ENCODE measurements at places on chromosomes 11 and 22. TPM values are rescaled to one million over a fixed set of nuclear protein-coding genes. Genes with fewer than 3 reads are reported as not detected.

The PLEKHA7 gene
- total RNA-seq, result 0.39 TPM

The CECR2 gene
- 0.03 TPM for total RNA-seq

The CADM1 gene
- 5.5 TPM for total RNA-seq

The LRRC74B gene
- not detected for total RNA-seq

The CAPN5 gene
- total RNA-seq, result 30.0 TPM

The GTPBP1 gene
- total RNA-seq, result 35.1 TPM

The TMEM80 gene
- 7.4 TPM for total RNA-seq

The RAB3IL1 gene
- 11.8 TPM for total RNA-seq

The INSC gene
- 0.46 TPM for total RNA-seq

The KLHL22 gene
- total RNA-seq, result 33.8 TPM

The OR51B2 gene
- 0.13 TPM for total RNA-seq

The OTOG gene
- total RNA-seq, result not detected

The MEI1 gene
- total RNA-seq, result 0.26 TPM

The IL10RA gene
- total RNA-seq, result not detected

The CNGA4 gene
- 0.17 TPM for total RNA-seq

The EHF gene
- total RNA-seq, result 0.20 TPM

The B4GAT1 gene
- 89.3 TPM for total RNA-seq

The SLC2A11 gene
- total RNA-seq, result 13.4 TPM

The DCDC1 gene
- 0.26 TPM for total RNA-seq

The MMP27 gene
- total RNA-seq, result not detected

The MOV10L1 gene
- total RNA-seq, result 1.5 TPM

The TEAD1 gene
- 107 TPM for total RNA-seq

The DDX25 gene
- total RNA-seq, result not detected

The ANO1 gene
- 3.8 TPM for total RNA-seq

The CAT gene
- 52.0 TPM for total RNA-seq

The SMC1B gene
- not detected for total RNA-seq

The AP5B1 gene
- total RNA-seq, result 12.5 TPM

The GLYAT gene
- total RNA-seq, result not detected

The TYR gene
- total RNA-seq, result not detected

The LRRN4CL gene
- total RNA-seq, result 4.9 TPM

The SERPINH1 gene
- total RNA-seq, result 2,892 TPM

All from smooth muscle cell of the pulmonary artery (primary cell).